Activated CD8-positive, alpha-beta memory T cell treated with anti-CD3 and anti-CD28 coated beads, Interleukin-2, amount 10 ng/mL, durations not matched to agents 7 days and 5 days (primary cell): ENCODE measurements at places on chromosomes 4 and X. TPM values are rescaled to one million over a fixed set of nuclear protein-coding genes. Genes with fewer than 3 reads are reported as not detected.

DNA sequence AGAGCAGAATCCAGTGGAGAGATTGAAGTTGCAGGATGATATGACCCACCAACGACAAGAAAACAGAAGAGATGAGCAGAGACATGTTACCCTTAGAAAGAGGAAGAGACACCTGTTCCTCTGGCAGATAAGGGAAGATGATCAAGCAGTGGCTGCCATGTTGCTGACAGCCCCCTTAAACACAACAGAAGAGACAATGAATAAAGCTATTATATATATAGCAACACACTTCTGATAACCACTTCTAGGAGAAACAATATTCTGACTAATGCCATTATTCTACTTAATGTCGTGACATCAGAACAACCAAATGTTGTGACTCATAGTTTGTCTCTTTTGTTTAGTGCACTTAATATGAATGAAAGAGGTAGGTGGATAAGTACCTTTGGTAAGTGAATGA, 44.9 kb downstream of the SH3RF1 start:
- no peak for DNase-seq

DNA sequence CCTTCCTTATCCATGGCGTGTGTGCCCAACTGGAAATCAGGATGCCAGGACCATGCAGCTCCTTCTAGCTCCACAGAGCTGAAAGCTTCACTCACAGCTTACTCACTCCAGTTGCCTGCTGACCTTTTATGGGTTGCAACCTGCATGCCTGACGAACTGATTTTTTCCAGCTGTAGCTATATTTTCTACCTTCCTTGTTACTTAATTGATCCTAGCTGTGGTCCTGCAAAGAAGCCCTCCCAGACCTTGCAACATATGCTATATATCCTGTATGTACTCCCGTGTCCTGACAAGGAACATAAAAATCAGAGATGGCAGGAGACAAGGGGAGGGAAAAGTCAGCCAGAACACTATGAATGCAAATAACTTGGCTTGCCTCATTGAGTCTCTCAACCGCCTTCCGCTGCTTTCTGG, 135.3 kb upstream of the LDB2 start:
- no peak for DNase-seq

Gene LDOC1
- total RNA-seq = 2.0 TPM

DNA sequence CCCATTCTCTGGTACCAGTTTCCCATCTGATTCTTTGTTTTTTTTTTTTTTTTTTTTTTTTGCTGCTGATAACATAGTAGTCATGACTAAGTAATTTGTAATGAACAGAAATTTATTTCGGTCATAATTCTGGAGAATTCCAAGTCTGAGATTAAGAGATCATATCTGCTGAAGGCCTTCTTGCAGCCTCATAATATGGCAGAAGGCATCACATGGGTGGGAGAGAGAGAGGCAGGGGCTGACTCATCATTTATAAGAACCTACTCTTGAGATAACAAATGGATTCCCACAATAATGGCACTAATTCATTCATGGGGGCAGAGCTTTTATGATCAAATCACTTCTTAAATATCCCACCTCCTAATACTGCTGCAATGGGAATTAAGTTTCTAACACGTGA, 1034.3 kb downstream of the STIM2 start:
- DNase-seq = no peak

Gene OSTC
- 71.2 TPM for total RNA-seq

DNA sequence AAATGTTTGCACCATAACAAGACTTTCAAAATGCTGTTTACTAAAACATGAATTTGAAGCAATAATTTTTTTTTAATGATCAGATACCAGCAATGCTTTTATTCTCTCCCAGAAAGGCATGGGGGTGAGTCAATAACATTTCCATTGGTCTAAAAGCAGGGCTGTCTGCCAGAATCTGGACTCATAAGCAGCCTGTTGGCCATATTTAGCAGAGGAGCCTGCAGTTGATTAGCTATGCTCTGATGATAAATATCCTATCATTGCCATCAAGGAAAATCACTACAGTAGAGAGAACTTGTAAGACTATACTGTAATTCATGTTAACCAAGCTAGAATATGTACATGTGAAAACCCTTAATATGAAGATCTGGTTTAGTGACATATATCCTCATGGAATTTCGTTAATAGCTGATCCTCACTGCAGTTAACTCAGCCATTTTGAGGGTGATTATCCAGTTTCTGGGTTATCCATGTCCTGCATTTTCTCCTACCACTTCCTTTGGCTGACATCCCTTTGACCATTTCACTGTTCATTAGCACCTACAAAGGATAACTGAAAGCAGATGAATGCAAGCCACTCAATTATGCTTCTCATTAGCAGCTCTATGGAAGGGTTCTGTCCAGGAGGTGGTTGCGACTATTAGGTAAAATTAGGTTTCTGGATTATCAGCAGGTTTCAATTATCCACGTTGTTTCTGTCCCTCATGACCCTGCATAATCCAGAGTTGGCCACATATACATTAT, 72.9 kb upstream of the DIAPH2 start:
- no peak for DNase-seq

DNA sequence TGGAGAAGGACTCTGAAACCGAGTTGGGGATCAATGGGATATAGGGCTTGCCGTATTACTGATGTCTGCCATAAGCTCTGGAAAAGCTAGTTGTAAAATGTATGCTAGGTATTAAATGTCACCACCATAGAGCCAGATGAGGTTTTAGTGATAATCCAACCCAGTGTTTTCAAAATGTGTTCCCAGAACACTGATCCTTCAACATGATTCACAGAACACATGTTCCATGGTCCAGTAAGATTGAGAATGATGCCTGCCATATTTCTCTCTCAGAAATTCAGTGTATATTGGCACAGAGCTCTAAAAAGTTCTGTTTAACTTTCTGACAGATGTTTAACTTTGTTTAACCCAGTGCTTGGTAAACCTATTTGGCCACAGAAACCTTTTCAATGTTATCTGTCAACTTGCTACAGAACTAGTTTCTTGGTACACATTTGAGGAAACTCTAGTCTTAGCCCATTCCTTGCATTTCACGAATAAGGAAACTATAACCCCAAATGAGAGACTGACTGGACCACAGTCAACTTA, 160.2 kb downstream of the PALLD start:
- DNase-seq = no peak

Gene AFF2
- total RNA-seq = 0.61 TPM

- DNase-seq = no peak
Observed at GRCh38 chr4:117096462-117096861, 11.1 kb upstream of the TRAM1L1 start.

Gene MAGEA2
- total RNA-seq = not detected

GRCh38 chrX:101230636-101231035, 11.1 kb downstream of the DRP2 start:
- DNase-seq = no peak

DNA sequence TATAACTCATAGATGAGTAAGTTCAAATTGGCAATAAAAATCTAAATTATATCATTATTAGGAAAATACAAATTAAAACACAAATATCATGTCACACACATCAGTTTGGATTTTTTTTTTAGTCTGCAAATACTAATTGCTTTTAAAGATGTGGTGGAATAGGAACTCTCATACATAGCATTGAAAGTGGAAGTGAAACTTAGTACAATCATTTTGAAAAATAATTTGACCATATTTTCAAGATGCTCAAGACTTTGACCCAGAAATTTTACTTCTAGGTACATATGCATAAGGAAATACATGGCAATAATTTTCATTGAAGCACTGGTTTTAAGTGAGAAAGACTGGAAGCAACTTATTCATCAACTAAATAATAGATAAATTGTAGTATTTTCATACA, 147.5 kb upstream of the SMIM31 start:
- DNase-seq = no peak

DNA sequence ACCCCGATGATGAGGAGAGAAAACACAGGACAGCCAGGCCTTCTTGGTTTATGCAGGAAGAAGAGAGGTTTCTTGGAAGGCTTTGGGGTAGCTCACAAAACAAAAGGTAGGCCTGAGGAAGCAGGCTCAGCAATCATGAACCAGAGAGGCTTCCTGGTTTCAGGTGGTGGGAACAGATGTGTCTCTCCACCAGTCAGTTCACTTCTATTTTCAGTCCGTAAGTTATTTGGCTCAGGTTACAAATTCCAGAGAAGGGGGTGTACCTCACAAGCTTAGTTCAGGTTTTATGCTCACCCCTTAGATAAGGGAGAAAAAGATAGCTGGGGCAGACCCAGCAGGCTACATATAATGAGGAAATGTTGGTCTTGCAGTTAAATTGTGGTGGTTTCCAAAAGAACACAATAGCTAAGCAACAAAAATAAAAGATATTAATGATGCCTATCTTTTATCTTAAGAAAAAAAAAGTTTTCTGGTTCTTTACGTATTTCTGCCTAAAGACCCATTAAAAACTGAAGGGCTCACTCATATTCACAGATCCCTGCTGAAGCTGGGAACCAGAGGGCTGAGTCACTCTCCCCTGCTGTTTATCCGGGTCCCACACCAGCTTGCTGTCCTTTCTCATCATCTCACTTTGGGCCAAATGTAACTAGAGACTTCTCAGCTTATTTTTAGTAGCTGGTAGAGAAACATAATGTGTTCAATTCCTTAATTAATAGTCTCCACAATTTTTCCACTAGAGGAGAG, 177.0 kb downstream of the CAMK2D start:
- DNase-seq = no peak

Gene FGF5
- not detected for total RNA-seq

Gene TADA2B
- 21.4 TPM for total RNA-seq

Gene CCKAR
- not detected for total RNA-seq
